Non-pigmented ciliary epithelial cell (primary cell): ENCODE measurements at places on chromosomes 2 and 18.
A peak's percentile ranks its signal among the peaks of the same experiment; 100 is the strongest.

DNA sequence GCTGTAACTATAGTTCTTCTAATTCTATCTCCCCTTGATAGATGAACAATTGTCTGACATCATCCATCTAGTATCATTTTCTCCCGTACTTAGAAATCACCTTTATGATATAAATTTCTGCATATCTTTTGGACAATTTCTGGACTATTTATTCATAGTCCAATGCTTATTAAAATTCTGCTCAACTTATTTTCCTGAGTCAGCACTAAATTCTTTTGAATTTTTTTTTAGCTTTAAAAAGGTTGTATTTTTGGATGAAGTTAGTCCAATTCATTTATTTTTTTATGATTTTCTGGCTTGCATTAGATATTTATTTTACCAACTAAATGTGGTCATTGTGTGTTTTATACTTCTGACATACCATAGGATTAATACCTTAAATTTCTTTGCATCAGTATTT is 538.5 kb upstream of the DCC start:
- DNase-seq, result no peak

GRCh38 chr2:129565551-129566109 is 413.8 kb upstream of the RAB6C start:
- no peak for DNase-seq

DNA sequence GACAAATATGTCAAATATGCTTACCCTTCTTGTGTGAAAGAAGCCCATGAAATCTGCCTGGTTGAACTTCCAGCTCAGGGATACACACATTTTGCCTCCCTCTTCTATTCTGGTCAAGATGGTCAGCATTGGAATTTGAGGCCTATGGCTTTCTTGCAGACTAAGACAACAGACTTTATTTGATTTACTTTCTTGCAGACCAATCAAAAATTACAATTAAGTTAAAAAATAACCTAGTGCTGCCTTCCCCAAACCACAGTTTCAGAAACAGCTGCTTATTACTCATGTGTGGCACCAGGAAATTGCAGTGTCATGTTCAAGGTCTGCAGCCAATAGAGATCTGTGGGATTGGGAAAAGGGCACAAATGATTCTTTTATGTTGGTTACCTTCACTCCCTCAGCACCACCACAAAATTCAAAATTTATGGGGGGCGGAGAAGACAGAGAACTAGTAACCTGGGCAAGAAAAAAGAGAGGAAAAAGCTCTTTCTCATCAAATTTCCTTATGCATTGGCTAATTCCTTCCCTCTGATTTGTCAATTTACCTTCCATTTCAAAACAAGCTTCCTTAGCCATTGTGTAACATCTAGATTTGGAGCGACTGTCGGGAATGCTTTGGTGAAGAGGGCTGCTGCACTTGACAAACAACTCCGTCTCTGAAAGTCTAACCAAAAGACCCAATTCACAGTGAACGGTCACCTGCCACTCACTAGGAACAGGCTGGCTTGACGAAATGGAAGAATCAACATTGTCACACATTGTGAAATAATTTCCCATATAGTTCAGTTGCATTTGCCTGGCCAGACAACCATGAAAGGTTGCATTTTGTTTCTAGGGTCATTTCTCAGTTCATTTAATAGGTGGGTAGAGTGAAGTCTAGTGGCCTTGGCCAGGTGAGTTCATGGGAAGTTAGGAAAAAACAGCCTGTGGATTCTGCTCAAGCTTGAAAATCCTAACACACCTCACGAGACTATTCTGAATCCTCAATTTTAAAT is 100.4 kb upstream of the FZD5 start:
- peak; percentile 52 for DNase-seq

GRCh38 chr18:55268151-55268601 is 308.9 kb upstream of the CCDC68 start:
- DNase-seq, result no peak

GRCh38 chr18:77078690-77079070 is 53.9 kb downstream of the MBP start:
- no peak for DNase-seq

DNA sequence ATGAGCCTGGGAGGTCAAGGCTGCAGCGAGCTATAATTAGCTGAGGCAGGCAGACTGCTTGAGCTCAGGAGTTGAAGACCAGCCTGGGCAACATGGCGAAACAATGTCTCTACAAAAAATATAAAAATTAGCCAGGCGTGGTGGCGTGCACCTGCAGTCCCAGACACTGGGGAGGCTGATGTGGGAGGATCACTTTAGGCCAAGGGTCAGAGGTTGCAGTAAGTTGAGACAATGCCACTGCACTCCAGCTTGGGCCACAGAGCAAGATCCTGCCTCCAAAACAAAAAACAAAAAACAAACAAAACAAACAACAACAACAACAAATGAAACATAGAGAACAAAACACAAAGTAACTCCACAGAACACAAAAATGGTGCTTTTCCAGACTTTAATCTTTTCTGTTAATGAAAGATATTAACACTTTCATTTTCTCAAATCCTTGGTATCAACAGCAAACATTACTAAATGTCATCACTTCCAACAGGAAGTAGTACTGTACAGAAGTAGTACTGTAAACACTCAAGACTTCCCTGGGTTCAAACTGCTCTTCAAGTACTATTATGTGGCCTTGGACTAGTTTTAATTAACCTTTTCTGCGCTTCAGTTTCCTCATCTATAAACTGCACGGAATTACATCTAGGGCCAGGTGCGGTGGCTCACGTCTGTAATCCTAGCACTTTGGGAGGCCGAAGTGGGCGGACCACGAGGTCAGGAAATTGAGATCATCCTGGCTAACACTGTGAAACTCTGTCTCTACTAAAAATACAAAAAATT is 27.9 kb downstream of the PUM2 start:
- DNase-seq, result no peak

GRCh38 chr2:237345891-237346640 is 67.9 kb downstream of the COL6A3 start:
- DNase-seq, result no peak

DNA sequence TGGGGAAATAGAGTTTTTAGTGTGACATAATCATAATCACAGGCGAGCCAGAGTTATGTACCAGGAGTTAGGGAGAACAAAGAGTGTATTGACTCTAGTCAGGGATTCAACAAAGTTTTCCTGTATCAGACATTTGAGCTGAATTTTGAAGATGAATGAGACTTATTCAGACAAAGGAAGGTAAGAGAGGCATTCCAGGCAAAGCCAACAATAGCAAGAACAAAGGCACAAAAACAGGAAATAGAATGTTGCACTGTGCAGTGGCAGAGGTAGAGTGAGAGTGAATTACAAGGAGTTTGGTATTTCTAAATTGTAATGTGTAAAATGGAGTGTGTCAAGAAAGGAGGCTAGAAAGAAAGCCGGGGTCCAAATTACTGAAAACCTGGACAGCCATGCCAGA is 156.2 kb downstream of the CCDC148 start:
- DNase-seq, result no peak

DNA sequence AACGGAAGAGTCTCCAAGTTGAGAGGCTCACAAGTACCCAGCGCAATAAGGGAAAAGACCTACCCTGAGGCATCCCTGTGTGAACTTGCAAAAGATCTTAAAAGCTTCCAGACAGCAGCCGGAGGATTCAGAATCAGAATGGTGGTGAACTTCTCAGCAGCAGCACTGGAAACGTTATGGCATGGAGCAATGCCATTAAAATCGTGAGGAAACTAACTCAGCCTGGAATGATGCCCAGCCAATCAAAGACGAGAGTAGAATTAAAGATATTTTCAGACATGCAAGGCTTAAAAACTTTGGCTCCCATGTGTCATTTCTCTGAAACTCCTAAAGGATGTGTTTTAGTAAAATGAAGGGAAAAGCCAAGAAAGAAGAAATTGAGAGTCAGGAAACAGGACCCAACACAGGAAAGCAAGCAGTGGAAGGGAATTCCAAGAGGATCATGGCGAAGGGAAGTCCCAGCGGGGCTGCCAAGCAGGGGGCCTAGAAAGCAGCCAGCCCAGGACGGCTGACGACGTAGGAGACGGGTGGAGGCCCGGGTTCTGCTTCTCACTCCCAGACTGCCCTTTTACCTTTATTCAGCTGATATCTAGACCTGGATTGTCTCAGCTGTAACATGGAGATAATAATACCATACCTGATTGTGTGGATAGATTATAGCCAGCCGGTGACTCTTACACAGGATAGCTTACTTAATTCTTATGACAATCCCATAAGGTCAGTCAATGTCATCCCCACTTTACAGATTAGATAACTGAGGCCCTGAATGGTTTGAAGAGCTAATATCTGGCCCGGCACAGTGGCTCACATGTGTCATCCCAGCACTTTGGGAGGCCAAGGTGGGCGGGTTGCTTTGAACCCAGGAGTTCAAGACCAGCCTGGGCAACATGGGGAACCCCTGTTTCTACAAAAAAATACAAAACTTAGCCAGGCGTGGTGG is 92.8 kb downstream of the ASAP2 start:
- no peak for DNase-seq

GRCh38 chr18:47679864-47680263 is 250.6 kb downstream of the SMAD2 start:
- no peak for DNase-seq

- DNase-seq, result no peak
These were observed 84.6 kb downstream of the FAM210A start for GRCh38 chr18:13641551-13642439.

DNA sequence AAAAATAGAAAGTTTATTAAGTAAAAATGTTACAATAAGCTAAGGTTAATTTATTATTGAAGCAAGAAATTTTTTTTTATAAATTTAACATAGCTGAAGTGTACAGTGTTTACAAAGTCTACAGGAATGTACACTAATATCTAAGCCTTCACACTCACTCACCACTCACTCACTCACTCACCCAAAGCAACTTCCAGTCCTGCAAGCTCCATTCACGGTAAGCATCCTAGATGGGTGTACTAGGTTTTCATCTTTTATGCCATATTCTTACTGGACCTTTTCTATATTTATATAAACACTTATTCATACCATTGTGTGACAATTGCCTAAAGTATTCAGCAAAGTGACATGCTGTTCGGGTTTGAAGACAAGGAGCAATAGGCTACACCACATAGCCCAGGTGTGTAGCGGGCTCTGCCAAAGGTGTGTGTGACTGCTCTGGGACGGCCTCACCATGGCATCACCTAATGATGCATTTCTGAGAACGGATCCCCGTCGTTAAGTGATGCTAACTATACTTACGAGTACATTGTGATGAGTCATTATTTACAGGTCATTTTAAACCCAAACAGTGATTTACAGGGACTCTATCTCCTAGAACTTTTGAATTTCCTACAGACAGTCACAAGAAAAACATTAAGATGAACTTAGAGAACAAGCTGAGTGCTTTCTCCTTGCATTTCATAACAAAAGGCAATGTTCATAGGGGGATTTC is 76.3 kb upstream of the ID2 start:
- no peak for DNase-seq

- no peak for DNase-seq
These were observed 15.8 kb downstream of the CWC22 start for GRCh38 chr2:179991344-179991743.

DNA sequence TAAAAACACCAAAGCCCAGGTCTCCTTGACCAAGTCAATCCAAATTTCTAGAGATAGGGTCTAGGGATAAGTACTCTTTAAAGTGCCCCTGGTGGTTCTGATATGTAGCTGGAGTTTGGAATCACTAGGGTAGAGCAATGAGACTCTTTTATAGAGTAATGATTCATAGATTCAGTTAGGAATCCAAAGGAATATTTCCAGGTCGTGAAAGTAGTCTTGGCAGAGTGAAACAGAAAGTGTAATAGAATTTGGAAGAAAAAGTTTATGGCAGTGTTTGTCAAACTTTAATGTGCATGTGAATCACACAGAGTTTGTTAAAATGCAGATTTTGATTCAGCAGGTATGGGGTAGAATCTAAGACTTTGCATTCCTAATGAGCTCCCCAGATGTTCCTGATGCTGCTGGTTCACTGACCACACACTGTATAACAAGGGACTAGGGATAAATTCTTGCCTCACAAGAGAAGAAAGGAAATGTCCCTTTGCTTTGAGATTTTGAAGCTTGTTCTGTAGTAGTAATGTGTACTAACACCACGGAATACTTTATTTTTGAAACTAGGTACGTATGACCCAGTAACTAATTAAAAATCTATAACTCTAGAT is 1.8 kb downstream of the UPP2 start:
- DNase-seq, result no peak

GRCh38 chr2:188966079-188966571 is 8.0 kb upstream of the COL3A1 start:
- no peak for DNase-seq

DNA sequence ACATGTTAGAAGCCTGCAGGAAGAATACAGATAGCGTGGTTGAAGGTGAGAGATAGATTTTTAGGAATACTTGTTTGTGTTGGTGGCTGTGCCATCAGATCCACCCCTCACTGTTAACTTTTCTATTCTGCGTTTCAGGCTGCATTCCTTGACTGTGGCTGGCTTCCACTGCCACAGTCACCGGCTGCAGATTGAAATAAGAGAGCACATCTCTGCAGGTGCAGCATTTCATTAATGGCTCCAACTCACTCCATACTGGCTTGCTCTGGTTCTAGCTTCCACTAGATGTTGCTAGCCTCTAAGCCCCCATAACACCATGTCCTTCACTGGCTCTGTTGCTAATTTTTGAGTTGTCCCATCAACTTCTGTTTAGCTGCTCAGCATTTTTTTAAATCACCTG is 286.5 kb downstream of the CPS1 start:
- no peak for DNase-seq

- no peak for DNase-seq
These were observed 908.2 kb downstream of the TSN start for GRCh38 chr2:122663620-122664019.

DNA sequence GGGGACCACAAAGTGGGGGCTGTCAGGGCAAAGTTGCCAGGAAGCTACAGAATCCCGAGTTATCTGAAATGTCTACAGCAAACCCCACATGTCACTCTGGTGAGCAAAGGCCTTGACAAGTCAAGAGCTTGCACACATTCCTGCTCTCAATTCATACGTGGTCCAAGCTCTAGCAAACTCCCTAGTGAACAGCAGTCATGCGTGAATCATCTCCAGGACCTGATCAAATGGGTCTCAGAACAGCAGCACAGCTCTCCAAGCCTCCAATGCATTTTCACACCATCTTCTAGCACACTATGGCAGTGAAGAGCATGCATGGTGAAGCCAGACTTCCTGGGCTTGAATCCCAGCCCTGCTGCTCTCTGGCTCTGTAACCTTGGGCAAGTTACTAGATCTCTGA is 68.5 kb downstream of the MYO5B start:
- DNase-seq, result no peak

GRCh38 chr2:223647258-223647952 is 45.2 kb upstream of the SCG2 start:
- DNase-seq, result no peak

DNA sequence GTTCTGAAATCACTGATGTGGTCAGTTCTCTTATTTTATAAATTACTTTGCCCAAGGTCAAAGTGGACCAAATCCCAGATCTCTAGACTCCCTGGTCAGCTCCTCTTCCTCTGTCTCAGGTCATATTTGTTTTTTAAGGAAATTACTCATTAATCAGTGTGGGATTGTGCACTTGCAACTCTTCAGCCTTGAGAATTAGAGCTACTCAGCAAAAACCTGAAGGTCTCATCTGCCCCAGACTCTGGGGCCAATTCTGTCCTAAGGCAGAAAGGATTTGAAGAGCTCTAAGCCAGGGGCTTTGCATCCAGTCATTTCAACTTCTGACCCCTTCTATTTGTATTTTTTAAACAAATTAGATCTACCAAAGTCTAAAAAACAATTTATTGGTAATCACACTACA is 17.7 kb upstream of the DCC start:
- DNase-seq, result no peak
